HCEC 1CT (cell line): ENCODE measurements at places on chromosomes 6 and 20.

DNA sequence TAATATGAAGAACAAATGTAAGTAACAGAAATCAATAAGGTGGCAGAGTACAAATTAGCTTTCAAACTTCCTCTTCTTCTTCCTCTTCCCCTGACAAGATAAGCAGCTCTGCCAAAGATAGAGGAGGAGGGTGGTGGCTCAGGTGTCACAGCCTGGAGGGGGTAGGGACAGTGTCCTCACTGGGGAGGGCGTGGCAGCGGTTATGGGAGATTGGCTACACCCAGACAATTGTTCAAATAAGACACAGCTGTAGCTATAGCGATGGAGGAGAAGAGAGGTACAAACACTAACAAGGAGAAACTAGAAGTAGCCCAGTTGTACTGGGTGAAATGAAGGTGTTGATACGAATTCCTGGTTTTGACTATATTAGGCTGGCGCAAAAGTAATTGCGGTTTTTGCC is 198.5 kb downstream of the TBXT start:
- no peak for DNase-seq

DNA sequence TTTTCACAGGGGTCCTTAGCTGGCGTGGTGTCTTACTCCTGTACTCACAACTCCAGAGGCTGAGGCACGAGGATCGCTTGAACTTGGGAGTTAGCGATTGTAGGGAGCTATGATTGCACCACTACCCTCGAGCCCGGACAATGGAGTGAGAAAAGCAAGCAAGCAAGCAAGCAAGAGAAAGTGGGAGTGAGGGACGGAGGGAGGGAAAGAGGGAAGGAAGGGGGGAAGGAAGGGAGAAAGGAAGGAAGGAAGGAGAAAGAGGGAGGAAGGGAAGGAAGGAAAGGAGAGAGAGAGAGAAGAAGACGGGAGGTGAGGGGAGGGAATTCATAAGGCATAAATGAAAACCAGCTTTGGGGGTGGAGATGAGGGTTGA is 120.5 kb downstream of the TRIM27 start:
- peak; percentile 21 for DNase-seq

DNA sequence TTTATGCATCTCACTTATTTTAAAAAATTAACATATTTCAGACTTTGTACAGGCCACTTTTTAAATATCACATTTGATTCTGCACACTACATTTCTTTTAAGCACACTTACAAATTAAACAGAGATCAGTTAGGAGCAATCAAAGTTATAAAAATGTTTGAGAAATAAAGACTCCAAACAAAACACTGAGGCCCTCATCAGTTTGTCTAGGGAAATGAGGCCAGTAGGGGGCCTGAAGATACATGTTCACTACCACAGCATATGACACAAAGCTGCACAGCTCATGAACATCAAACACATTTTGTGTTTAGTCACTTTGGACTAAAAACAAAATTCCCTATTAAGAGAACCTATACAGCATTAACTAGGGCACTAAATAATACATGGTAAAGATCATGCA is 180.5 kb downstream of the PDE7B start:
- DNase-seq = peak; percentile 61

DNA sequence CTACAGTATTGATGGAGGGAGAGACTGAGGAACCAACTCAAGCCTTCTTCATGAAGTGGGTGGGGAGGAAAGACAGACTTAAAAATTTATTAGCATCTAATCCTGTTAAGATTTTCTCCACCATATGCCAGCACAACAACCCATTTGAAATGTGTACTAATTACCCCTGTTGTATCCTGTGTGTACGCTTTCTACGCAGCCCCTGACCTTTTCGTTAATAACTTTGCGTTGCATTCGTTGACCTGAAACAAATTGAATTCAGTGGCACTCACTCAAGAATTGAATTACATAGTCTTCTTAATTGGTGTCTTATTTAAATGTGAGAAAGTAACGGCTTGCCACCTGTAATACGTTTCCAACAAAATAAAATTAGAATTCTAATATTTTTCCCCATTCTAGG is 113.9 kb downstream of the LINC00237 start:
- DNase-seq = no peak

DNA sequence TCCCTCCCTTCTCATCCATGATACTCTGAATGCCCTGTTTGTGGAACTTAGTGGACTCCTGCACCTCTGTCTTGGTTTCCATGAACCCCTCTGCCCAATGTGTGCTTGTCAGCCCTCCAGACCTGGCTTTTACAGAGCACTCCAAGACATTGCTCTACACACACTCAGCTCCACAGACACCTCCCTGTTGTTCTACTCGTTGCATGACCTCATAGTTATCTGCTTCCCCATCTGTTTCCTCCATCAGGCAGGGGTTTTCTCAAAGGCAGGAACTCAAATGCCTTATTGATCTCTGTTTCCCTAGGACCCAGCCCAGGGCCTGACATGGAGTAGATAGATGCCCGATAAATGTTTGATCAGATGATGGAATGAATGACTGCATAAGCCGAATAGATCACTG is 13.3 kb downstream of the PLCG1 start:
- DNase-seq = no peak

GRCh38 chr6:90179190-90180169 is 117.2 kb downstream of the BACH2 start:
- DNase-seq = no peak

- DNase-seq = peak; percentile 42
Observed at GRCh38 chr6:119110601-119111548, 32.4 kb upstream of the FAM184A start.

- DNase-seq = no peak
Observed at GRCh38 chr6:53294095-53294494, 54.7 kb downstream of the ELOVL5 start.

- peak; percentile 91 for DNase-seq
Observed at GRCh38 chr6:144899161-144899560, 614.0 kb downstream of the UTRN start.

- no peak for DNase-seq
Observed at GRCh38 chr20:54920491-54920890, 445.1 kb downstream of the DOK5 start.

- no peak for DNase-seq
Observed at GRCh38 chr6:43184268-43184985, 2.4 kb downstream of the CUL9 start.

DNA sequence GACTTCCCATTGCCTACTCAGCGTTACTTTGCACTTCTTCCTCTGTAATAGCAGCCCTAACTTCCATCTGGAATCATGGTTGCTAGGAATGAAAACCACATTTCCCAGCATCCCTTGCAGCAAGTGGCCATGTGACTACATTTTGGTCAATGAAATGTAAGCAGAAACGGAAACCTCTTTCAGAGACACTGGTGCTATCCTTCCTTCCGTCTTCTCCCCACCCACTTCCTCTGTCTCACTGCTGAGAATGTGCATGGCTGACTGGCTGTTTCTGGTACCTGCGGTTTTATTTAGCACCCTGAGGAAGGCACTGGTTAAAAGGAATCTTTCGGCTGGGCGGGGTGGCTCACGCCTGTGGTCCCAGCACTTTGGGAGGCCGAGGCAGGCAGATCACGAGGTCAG is 107.4 kb downstream of the SCML4 start:
- DNase-seq = peak; percentile 51

DNA sequence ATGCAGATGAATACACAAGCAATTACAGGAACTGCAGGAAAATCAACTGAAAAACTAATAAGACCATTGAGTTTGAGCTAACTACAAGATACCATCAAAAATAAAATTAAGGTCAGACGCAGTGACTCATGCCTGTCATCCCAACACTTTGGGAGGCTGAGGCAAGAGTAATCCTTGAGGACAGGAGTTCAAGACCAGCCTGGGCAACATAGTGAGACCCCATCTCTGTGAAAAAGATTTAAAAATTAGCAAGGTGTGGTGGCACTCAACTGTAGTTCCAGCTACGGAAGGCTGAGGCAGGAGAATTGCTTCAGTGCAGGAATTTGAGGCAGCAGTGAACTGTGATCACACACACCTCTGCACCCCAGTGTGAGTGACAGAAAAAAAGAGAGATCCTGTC is 419.9 kb upstream of the SOX4 start:
- no peak for DNase-seq

DNA sequence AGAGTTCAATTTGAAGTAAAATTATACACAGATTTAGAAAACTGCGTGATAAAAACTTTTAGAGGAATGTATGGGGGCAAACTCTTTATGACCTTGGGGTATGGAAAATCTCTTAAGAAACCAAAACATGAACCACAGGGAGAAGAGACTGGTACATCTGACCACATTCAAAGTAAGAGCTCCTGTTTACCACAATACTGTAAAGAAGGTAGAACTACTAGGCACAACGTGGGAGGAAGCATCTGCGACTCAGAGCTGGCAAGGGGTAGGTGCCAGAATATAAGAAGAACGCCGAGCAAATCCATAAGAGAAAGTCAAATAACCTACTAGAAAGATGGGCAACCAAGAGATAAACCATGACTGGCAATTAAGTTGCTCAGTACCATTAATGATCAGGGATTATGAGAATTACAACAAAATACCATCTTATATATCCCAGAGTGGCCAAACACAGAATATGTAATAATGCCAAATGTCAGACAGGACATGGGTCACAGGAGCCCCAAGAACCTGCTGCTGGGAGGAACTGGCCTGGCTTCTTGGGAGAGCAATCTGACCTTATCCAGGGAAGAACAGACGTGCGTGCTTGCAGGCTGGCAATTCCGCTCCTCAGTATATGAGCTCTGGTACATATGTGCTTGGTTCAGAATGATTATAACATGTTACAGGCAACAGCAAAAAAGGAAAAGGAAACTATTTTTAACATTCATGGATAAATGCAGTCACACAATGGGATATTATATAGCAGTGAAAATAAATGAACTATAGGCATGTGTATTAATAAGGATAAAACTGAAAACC is 50.2 kb downstream of the INSM1 start:
- no peak for DNase-seq

GRCh38 chr6:151807513-151808370 is at the start of gene ESR1:
TSS of gene ESR1 (plus strand) at chr6:151807682. CDS start at chr6:151807913, 231 bp downstream.
- no peak for DNase-seq

DNA sequence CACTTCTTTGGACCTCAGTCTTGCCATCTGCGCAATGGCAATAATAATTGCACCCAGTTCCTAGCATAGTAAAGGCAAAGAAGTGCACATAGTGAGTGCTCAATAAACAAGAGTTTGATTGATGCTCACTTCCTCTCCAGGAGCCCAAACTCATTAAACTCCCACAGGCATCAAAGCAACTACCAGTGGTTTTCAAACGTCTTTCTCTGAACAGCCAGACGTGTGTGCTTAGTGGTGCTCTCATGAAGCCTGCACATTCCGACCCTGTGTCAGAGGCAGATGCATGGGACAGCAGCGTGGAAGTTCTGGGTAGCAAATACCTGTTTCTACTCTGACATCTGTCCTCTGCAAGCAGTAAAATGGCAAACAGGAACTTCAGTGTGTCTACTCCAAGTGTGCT is 146.3 kb upstream of the MAFB start:
- no peak for DNase-seq

DNA sequence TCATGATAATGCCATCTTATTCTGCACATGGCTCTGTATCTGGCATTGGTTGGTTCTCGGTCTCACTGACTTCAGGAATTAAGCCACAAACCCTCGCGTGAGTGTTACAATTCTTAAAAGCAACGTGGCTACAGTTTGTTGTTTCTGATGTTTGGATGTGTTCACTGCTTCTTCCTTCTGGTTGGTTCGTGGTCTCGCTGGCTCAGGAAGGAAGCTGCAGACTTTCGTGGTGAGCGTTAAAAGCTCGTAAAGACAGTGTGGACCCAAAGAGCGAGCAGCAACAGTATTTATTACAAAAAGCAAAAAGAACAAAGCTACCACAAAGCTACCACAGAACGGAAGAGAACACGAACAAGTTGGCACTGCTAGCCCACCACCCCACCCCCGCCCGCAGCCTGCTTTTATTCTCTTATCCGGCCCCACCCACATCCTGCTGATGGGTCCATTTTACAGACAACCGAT is 51.1 kb downstream of the MYLIP start:
- DNase-seq = no peak

GRCh38 chr6:1336246-1336843 is 24.4 kb downstream of the FOXQ1 start:
- no peak for DNase-seq

DNA sequence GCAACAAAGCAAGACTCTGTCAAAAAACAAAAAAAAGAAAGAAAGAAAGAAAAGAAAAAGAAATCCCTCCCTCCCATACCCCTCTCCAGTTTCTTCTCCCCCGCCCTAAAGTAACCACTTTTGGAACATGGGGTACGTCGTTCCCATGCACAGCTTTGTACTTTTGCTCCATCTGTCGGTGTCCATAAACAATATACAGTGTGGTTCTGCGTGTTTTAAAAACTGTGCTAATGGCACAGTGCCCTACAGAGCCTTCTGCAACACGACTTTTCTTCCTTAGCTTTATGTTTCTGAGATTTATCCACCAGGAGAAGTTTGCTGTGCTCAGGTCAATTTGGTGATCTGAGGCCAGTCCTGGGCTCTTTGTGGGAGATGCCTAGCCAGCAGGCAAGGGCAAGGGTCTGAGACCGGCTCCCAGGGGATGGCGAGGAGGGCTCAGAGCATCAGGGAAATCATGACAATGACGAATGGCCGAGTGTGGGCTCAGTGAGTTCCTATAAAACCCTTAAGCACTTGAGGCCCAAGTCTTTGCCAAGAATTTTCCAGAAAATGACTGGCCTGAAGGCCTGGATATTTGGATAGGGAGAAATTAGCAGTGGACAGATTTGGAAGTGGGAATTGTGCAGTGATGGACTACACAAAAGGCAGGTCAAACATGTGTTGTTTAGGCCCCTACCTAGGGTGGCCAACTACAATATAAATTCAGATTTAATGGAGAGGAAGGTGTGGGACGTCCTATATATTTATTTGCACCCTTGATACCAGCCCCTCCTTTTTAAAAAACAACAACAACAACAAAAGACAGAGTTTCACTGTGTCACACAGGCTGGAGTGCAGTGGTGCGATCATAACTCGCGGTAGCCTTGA is 1.9 kb upstream of the BCAS4 start:
- DNase-seq = no peak

GRCh38 chr6:12001706-12002435 is 10.2 kb upstream of the HIVEP1 start:
- no peak for DNase-seq

- DNase-seq = no peak
Observed at GRCh38 chr6:126064257-126064747, 78.0 kb downstream of the TRMT11 start.

GRCh38 chr20:41567615-41568014 is 50.6 kb downstream of the CHD6 start:
- DNase-seq = no peak

- DNase-seq = no peak
Observed at GRCh38 chr6:162055365-162055764, 672.2 kb downstream of the PRKN start.

DNA sequence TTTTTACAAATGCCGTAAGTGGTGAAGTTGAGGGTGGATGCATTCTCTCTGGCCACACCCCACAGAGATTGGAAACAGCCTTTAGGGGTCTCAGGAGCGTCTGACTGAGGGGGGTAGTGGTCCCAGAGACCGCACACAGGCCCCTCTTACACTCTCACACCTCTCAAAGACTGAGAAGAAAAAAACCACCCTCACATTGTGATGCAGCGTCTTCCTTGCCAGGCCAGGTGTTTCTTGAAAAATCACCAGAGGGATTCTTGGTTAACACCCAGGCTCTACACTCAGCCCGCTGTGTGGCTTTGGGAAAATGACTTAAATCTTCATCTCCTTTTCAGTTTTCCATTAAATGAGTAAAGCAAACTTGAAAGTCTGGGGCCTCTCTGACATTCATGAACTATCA is 115.8 kb upstream of the SPTLC3 start:
- no peak for DNase-seq
